ENCODE measurements at places on chromosomes 2 and 18. TPM values are rescaled to one million over a fixed set of nuclear protein-coding genes. Genes with fewer than 3 reads are reported as not detected.

DPP10 gene
- polyA plus RNA-seq = not detected

ERBB4 gene
- polyA plus RNA-seq = 0.07 TPM

MDH1 gene
- 386 TPM for polyA plus RNA-seq

LOXHD1 gene
- 0.06 TPM for polyA plus RNA-seq

PCGF1 gene
- polyA plus RNA-seq = 60.3 TPM

ALK gene
- polyA plus RNA-seq = 0.03 TPM

AOX1 gene
- 5.1 TPM for polyA plus RNA-seq

CERKL gene
- polyA plus RNA-seq = not detected

TANK gene
- 75.7 TPM for polyA plus RNA-seq

DSC3 gene
- 0.06 TPM for polyA plus RNA-seq

ABCG5 gene
- 0.01 TPM for polyA plus RNA-seq

IMMT gene
- polyA plus RNA-seq = 148 TPM

CD226 gene
- polyA plus RNA-seq = 0.27 TPM

CAPG gene
- polyA plus RNA-seq = 10.2 TPM

GNAL gene
- polyA plus RNA-seq = 28.0 TPM

TNFAIP6 gene
- polyA plus RNA-seq = 1.2 TPM

SCTR gene
- polyA plus RNA-seq = not detected

SLC9A4 gene
- polyA plus RNA-seq = not detected

SGPP2 gene
- not detected for polyA plus RNA-seq

CCDC150 gene
- polyA plus RNA-seq = 0.94 TPM

SERPINB11 gene
- not detected for polyA plus RNA-seq

MC5R gene
- polyA plus RNA-seq = not detected

GPR45 gene
- polyA plus RNA-seq = not detected

CRYBA2 gene
- polyA plus RNA-seq = not detected

MEIS1 gene
- polyA plus RNA-seq = 2.0 TPM

PXDN gene
- 9.4 TPM for polyA plus RNA-seq

UGT1A8 gene
- polyA plus RNA-seq = not detected

DYNC2LI1 gene
- polyA plus RNA-seq = 8.9 TPM

Measured in psoas muscle (tissue), 8 donors.